ENCODE measurements at places on chromosomes 16 and 17.

DNA sequence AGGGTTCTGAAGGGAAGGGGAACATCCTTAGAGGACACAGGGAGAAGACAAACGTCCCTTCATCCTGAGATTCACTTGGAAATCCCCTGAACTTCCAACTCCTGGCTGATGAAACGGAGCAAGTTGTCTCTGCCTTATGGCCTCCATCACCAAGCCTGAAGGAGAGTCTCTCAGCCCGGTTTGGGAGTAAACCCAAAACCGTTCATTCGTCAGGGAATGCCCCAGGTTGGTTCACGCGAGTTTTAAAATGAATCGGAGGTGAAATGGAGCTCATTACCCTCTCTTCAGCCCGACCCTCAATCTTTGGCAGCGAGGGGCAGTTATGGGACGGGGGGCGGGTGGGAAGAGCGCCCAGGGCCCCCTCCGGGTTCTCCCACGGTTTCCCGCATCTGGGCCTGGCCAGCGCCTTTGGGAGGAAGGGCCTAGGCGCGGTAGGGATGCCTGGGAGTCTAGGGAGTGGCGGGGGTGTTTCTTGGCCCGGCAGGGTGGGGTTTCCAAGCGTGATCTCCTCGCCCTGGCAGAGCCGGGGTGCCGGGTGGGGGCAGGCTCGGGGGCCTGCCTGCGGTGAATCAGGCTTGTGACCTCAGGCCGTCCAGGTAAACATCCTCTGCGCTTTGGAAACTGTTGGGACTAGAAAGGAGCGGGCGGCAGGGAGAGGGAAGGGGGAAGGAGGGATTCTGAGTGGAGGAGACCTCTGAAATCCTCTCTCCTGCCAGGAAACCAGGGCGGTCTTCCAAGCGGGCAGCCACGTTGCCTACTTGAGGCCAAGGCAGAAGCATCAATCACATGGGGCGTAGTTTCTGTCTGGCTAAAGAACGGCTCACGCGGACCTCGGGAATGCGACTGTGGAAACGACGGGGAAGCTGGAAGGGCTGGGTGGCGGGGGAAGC lies 24.1 kb upstream of the HOXB13 start:
- DNase-seq: no peak

GRCh38 chr16:16092925-16093627 lies 130.2 kb downstream of the ABCC6 start:
- peak; percentile 81 for DNase-seq

- no peak for DNase-seq
Observed at GRCh38 chr17:49242813-49243212, 12.2 kb upstream of the PHOSPHO1 start.

GRCh38 chr16:80735846-80736245 lies 68.6 kb downstream of the CDYL2 start:
- DNase-seq: no peak

DNA sequence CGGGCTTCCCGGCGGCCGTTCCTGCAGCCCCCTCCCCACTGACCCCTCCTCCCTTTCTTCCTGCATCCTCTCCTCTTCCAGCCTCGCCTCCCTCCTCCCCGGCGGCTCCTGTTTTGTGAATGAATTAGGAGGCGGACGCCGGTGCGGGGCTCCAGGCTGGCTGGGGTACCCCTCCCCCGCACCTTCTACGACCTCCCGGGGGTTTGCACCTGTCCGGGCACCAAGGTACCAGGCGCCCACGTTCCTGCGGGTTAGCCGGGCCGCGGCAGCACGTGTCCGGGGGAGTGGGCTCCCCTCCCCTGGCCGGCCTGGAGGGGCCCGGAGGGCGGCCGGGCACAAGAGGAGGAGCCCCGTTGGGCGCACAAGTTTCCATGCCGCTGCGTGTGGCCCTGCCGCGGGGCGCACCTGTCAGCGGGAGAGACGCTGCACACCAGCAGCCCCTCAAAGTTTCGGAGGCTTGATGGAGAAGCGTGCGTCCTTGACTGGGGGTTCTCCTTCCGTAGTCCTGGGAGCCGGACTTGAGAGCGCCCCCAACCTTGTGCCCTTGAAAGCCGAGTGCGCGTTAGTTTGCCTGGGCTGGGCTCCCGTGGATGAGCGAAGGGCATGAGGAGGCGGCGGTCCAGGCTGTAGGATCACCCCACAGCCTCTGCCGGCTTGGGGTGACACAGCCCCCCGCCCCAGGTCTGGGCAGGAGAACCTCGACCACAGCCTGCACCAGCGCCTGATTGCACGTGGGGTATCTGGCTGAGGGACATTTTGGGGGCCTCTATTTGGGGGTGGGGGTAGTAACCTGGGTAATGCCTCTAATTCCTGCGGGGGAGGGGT lies 1.2 kb downstream of the HAS3 start:
- no peak for DNase-seq

GRCh38 chr17:72466606-72467005 lies 345.8 kb downstream of the SOX9 start:
- DNase-seq: no peak

- DNase-seq: no peak
Observed at GRCh38 chr16:56272583-56272894, 81.2 kb downstream of the GNAO1 start.

DNA sequence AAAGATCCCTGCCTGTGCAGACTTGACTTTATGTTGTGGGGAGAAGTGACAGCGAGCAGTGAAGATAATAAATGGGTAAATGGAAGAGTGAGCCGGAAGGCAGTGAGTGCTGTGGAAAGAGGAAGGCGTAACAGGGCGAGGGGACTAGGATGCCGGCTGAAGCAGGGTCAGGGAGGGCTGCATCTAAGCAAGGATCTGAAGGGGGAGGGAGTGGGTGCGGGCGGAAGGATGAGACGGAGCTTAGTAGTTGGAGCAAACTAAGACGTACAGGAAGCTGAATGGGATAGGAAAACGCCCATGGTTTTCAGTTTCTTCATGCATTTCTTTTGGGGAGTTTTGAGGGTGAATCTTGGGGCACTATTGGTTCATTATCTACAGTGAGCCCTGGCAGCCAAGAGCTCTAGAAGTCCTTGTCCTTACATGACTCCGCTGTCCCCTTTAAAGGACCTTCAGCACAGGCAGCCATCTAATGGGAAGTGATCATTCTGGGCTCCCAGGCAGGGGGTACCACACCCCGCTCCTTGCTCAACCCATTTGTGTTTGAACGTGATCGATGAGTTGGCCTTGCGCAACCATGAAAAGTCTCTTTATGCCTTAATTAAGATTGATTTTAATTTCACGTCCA lies 10.4 kb upstream of the NAT9 start:
- no peak for DNase-seq

DNA sequence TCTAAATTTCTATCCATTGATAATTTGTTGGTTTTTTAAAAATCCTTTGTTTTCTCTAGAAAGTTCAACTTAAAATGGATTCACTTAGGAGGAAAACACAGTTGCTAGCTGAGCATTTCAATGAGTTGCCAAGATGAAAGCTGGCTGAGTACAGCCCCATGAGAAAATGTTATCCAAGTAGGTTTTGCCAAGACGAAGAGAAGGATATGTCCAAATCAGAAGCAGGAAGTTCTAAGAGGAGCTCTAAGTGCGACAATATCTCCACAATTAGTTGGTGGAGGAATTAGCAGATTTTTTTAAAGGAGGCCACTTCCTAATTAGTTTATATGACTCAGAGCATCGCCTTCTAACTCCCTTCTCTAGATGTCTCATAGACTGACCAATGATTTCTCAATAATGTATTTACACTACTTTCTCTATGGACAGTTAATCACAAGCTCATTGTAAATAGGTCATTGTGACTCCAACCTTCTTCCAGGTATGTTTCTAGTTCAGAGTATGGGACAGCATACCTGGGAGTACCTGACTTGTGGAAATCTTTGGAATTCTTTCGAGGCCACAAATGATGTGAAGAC lies 873.3 kb upstream of the SOX9 start:
- no peak for DNase-seq

DNA sequence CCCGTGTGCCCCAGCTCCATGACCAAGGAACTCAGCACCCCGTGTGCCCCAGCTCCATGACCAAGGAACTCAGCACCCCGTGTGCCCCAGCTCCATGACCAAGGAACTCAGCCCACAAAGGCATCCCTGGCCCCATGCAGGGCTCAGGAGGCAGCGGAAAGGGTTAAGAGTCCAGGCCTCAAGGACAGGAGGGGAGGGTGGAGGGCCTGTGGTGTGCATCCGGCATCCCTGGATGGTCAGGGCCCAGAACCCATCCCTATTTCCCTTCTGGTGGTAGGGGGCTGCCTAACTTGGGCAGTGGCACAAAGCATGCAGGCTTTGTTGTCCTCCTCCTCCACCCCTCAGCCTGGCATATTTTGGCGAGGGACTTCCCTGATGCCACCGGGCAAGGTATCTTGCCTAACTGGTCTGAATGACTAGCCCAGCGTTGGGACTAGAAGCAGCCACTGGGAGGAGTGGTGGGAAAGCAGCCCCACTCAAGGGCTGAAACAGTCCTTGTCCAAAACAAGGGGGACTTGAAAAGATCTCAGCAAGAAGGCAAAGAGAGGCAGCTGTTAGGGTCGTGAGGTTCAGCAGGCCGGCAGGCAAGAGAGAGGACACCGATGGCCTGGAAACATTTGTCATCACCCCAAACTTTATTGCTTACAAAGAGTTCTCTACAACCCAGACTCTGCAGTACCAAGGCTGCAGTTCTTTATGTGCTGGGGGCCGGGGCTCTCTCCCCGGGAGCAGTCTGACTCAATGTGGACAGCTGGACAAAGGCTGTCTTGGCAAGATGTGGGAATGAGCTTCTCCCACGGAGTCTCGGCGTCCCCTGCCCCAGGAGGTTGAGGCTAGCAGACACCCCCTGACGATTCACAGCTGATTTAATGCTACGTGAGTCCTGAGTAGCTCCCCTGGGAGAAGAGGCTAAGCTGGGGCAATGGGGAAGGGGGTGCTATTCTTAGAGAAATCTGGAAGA lies 902 bp upstream of the SPATA32 start:
- DNase-seq: no peak

DNA sequence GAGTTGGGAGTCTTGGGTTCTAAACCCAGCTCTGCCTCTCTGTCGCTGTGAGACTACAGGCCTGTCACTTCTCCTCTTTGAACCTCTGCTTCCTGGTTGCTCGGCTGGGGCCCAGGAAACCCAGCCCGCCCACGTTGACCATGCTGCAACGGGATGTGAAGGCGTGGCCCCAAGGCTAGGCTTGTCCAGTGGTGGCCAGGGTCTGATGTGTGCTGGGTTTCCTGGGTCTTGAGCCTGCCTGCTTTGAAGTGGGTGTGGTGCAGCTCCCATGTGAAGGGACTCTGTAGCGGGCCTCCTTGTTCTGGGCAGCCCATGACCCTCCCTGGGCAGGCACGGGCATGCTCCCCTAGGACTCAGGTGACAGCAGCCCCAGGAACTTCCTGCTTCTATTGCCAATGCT lies 82.3 kb downstream of the SDR42E1 start:
- no peak for DNase-seq

DNA sequence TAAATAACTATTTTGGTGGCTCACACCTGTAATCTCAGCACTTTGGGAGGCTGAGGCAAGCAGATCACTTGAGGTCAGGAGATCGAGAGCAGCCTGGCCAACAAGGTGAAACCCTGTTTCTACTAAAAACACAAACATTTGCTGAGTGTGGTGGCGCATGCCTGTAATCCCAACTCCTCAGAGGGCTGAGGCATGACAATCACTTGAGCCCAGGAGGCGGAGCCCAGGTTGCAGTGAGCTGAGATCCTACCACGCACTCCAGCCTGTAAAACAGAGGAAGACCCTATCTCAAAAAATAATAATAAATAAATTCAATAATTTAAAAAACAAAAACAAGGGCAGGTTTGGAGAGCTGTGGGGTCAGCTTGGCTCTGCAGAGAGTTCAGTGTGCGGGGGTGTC lies 5.7 kb upstream of the SLC4A1 start:
- no peak for DNase-seq

- no peak for DNase-seq
Observed at GRCh38 chr16:89290887-89291286, 73.4 kb downstream of the ZNF778 start.

GRCh38 chr17:64775701-64776570 lies 113.8 kb upstream of the SMURF2 start:
- DNase-seq: no peak

DNA sequence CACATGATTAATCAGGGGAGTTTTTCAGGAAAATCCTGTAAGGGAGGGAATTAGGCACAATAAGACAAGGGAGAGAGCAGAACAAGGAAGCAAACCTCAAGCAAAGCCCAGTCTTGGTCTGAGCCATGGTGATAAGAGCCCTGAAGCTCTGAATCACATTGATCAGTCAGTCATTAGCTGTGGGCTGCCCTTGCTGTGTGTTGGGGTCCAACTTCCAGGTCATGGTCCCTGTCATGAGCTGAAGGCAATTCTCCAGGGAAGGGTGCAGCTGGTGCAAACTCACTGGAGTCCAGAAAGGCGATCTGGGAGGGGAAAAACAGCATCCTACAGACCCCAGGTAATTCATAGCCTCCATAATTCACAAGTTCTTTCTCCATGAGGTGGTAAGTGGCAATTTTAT lies 89.9 kb downstream of the CYLD start:
- no peak for DNase-seq

DNA sequence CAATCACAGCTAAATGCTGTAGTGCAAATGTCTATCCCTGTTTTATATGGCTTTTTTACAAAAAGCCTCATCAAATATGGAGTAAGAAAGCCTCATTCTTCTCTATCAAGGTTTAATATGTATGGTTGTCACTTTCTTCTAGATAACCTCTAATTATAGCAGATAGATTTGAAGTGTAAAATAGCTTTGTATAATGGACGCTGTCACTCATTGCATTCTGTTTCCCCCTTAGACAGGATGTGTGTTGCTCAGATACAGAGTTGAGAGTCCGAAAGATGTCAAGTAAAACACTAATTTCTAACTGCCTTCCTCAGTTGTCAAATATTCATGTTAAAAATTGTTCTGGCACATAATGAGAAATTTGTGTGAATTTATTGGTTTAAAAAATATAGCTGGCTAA lies 88.0 kb downstream of the NLK start:
- DNase-seq: no peak

DNA sequence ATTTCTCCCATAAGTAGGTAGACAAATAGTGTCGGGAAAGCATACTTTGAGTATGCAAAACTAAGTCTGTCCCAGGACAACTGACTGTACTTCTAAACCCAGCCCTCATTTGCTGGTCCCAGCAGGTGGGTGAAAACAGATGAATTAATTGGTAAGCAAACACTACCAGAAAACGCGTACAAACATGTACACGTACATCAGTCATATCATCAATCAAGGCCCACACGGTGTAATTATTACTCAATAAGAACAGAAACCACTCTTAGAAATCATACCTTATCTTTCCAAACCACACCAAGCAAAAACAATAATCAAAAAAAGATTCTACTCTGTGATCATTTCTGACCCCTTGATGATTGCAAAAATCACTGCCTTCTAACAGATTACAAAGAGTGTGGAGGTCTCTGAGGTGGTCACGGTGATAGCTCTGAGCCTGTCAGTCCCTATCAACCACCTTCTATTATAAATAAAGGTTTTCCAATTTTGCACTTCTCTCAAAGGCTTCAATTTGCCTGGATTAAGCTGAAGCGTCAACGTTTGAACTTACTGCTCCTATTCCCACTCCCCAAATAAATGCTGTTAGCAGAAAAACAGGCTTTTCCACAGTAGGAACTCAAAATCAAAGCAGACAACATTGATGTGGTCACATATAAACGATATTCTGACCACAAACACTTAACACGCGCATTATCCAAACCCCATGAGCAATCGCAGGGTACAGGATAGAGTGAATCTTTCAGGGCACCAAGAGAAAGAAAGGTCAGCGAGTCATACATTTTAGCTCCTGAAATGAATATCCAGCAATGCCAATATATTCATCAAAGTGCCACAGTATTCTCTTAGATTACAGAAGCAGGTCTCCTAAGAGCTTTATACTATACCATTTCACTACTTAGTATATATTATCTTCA lies 211.9 kb downstream of the STX8 start:
- peak; percentile 38 for DNase-seq

- DNase-seq: no peak
Observed at GRCh38 chr17:14329900-14330491, 29.1 kb downstream of the HS3ST3B1 start.
